NCI-H526 treated with DMSO at 0.1 percent for 48 hours (cell line): ENCODE measurements at places on chromosomes 16 and 17.

DNA sequence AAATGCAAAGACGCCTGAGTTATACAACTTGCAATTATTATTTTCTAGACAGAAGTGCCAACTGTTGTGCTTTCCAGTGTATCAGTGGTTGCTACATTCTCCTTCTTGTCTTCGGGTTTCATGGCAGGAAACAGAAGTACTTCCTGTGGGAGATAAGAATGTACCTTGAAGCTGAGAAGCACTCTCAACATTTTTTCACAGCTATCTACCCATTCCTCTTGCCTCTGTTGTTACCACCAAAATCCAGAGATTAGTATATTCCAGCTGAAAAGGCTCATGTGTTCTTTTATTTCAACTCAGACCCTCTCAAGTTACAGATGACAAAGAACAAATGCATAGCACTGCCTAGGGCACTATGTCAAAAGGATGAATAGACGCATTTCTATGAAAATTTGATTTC lies 4.8 kb upstream of the ADAT1 start:
- no peak for DNase-seq

DNA sequence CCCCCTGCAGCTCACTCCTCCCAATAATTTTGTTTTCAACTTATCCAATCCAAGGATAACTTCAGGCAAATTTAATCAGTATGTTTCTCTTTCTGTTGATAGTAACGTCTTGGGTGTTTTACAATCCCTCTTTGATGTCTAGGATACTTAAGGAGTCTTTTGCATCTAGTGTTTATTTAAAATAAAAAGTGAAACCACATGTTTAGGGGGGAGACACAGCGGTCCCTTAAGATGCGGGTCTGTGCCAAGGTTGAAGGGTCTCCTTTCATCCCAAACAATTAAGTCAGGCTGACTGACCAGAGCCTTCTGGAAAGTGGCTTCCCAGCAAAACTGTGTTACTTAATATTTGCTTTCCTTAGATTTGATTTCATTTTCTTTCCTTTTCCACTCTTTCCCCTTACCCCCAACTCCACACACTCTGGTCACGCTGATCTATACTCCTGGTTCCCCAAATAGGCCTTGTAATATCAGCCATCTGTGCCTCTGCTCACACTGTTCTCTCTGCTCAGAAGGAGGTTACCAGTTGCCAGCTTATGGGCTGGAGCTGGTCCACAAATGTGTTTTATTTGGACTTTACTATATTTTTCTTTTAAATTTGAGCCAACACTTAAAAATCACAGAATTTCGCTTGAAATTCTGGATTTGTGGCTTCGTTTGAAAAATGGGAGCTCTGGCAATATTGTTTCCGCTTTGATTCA lies 11.2 kb downstream of the ANKS4B start:
- no peak for DNase-seq

DNA sequence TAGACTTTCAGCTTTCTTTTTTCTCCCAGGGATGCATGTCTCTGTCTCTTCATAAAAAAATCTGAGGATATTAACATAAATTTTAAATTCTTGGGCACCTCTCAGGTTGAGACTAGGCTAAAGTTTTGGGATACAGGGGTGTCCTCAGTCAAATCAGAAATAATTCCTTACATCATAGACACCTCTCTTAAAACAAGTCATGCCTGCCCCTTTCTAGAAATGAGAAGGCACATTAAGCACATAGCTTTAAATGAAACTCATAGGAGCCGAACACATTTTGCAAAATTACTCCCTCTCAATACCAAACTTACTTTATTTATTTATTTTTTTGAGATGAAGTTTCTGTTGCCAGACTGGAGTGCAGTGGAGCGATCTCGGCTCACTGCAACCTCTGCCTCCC lies 67.3 kb upstream of the BCAR1 start:
- DNase-seq = no peak

DNA sequence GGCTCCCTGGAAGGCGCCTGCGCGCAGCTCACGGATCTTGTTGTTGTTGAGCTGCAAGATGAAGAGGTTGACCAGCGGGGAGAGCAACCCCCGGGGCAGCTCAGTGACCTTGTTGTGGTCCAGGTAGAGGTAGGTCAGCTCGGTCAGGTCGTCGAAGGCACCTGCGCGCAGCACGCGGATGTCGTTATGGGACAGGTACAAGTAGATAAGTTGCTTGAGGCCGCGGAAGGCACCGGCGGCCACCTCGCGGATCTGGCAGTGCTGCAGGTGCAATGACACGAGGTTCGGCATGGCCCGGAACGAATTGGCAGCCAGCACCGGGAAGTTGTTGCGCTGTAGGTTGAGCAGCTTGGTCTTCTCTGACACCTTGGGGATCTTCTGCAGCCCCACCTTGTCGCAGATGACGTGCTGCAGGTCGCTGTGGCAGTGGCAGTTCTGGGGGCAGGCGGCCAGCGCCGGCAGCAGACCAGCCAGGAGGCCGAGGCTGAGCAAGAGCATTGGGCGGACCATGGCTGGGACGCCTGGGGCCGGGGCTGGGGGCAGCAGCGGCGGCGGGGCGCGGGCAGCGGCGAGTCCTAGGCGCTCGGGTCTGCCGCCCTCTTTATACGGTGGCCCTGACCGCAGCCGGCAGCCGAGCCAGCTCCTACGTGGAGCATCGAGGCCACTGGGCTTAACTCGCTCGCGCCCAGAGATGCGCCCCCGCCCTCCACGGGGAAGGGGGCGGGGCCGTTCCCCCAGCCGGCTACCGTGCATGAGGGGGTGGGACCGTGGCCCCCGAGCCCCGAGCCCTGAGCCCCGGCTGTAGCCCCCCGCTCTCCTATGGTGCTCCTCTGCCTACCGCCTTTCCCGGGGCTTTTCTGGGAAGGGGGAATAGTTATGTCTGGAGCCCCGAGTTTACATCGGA lies at the start of gene CHAD:
TSS of gene CHAD (minus strand) at position 577 of the 904 bp plus-strand sequence. CDS start at position 510, 67 bp downstream.
- no peak for DNase-seq

DNA sequence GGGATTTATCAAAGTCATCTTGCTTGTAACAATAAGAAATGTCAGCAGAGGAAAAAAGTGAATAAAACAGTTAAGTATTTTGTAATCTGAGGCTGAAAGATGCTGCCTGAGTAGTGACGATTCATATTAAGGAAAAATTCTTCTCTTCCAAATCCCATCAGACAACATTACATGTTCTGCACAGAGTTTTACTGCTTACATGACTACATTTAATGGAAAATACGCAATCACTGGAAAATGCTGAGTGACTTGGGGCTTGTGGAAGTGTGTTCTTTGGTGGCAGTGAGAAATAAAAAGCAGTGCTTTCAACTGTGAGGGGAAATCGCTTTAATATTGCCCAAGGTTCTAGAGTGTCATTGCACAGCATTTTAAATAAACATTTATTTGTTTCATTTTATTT lies 1025.2 kb upstream of the GOT2 start:
- no peak for DNase-seq

GRCh38 chr17:60914078-60914477 lies 236.4 kb downstream of the BCAS3 start:
- no peak for DNase-seq

DNA sequence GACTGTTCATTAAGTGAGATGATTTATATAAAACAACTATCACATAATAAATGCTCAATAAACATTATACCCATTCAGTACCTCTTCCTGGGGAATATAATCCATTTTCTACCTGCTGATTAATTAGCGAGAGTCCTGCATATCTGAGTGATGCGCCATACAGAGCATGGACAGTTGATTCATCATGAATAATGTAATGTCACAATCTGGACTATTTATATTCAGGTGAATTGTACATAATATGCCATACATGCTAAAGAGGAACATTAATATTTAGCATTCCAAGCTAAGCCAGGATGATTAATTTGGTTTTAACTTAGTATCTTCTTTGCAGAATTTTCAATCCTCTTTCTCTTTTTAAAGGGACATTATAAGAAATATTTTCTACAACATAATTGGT lies 362.0 kb upstream of the XYLT1 start:
- no peak for DNase-seq

- peak; percentile 64 for DNase-seq
Observed at GRCh38 chr17:48671697-48672171, 45.6 kb upstream of the HOXB9 start.

DNA sequence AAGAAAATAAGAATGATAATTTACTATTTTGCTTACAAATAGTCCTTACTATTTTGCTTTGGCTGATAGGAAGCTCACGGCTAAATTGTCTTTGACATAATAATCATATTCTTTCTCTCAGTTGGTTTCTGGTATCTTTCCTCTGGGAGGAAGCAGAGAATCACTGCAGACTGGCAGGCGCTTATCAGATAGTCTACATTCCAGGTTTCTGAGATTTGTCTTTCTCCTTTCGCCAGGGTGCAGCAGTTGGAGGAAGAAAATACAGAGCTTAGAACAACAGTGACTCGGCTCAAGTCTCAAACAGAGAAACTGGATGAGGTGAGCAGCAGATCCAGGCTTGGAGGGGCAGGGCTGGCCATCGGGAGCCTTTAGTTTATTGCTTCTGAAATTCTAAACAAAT lies 136.1 kb downstream of the RAB11FIP4 start:
- DNase-seq = no peak

GRCh38 chr17:34999456-34999855 lies 19.1 kb downstream of the LIG3 start:
- DNase-seq = no peak

DNA sequence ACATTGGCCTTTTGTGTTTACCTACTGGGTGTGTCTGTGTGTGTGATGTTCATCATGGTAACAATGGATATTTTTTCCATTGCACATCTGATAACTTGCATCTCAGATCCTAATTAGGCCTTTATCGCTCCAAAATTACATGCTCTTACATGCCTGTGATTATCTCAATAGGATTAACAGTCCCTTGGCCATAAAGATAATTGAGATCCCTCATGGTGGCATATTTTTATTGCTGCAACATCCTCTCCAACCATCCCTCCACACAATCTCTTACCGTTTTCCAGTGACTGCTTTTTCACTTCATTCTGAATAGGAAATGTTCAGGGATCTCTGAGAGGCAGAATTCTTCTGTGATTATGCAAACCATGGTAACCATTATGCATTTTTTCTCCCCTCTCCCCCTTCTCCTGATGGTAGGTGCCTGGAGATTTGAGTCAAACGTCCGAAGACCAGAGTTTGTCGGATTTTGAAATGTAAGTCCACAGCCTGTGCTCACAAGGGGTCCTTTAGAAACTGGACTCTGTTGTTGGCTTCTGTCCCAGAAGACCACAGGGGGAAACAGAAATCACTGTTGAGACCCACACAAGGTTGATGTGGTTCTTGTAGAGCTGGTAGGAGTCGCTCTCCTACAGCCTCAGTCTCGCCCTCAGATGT lies 405.5 kb downstream of the CPPED1 start:
- peak; percentile 39 for DNase-seq

DNA sequence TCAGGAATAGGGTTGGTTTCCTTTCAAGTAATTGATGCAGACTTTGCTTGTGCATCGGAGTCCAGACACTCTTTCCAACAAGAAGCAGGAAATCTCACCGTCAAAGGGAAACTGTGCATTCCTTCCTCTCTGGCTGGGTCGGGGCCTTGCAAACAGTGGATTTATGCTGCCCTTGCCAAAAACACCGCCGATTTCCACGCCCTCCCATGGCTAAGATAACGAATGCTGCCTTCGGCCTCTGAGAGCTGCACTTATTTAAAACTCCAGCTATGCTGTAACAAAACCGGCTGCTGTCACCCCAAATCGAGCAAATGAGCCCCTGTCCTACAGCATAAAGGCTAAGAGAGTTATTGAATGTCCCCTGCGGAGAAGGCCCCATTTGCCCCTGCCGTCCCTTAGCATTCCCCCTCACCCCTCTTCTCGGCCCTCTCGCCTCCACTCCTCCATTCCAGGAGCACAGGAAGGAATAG lies 275.5 kb upstream of the IRX5 start:
- DNase-seq = no peak

GRCh38 chr17:76530095-76530723 lies 7.3 kb downstream of the CYGB start:
- DNase-seq = no peak

- no peak for DNase-seq
Observed at GRCh38 chr17:63278728-63279442, 167.2 kb downstream of the CYB561 start.

- no peak for DNase-seq
Observed at GRCh38 chr16:57147381-57148221, 38.2 kb downstream of the PSME3IP1 start.

DNA sequence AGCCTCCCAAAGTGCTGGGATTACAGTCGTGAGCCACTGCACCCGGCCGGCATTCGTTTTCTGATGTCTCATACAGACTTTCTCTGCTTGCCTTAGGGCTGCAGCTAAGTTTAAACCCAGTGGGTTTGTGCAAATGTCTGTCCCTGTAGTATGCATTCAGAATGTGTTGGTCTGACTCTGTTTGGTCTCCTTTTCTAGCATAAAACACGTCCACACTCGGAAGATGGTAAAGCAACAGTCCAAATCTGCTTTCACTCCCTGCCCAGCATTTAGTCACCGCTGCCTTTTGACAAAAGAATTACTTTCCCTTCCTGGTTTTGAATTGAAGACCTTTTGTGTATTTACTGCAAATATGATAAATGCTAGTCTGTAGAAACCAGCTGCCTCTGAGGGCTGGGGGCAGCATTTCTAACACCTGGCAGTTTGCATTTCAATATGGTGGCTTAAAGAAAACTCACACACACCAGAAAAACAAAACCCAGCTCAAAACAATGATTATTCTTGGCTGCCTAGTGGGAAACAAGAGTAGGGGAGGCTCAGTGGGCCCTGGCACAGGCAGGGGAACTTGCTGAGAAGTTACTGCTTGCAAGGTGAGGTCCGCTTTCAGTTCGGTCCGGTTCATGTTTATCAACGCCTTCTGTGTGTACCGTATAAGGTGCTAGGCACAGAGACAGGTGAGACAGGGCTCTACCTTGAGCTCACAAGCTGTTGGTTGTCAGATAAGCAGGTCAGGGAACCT lies 56.9 kb downstream of the MSI2 start:
- DNase-seq = no peak

DNA sequence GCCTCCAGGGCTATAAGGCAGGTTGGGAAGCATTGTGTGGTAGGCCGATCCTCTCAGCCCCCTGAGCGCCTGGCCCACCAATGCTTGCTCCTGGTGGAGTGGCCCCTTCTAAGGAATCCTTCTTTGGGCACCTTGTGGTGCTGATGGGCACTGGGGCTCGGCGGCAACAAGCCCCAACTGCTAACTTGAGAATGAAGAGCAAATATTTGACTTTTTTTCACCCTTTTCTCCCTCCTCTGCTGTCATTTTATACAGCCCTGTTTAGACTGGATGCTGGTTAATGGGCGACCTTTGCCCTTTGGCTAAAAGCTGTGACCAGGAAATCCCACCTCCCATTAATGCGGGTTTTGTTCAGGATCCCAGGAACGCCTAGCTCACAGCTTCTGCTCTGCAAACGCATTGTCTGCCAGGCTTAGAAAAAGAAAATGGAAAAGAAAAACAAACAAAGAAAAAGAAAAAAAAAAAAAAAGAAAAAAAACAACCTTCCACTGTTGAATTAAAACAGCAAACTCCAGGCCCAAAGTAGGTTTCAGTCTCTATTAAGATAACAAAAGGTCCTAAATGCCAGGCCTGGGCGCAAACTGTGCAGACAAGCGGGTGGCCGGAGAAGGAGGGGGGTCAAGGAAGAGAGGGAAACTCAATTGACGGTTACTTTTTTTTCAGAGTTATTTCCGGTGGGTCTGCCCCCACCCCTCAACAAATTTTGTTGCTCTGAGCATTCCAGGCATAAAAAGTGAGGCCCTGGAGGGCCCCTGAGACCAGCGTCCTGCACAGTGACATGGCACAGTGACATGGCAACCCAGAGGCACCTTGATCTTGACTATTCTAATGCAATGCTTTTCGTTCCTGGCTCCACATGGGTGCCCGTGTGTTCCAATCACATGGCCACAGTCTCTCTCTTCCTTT lies 301.4 kb downstream of the MAF start:
- DNase-seq = no peak
